AG04449 (cell line): ENCODE measurements at places on chromosomes 1 and 21.

GRCh38 chr1:55974714-55975441 is 604.5 kb downstream of the PLPP3 start:
- peak; percentile 46 for DNase-seq

DNA sequence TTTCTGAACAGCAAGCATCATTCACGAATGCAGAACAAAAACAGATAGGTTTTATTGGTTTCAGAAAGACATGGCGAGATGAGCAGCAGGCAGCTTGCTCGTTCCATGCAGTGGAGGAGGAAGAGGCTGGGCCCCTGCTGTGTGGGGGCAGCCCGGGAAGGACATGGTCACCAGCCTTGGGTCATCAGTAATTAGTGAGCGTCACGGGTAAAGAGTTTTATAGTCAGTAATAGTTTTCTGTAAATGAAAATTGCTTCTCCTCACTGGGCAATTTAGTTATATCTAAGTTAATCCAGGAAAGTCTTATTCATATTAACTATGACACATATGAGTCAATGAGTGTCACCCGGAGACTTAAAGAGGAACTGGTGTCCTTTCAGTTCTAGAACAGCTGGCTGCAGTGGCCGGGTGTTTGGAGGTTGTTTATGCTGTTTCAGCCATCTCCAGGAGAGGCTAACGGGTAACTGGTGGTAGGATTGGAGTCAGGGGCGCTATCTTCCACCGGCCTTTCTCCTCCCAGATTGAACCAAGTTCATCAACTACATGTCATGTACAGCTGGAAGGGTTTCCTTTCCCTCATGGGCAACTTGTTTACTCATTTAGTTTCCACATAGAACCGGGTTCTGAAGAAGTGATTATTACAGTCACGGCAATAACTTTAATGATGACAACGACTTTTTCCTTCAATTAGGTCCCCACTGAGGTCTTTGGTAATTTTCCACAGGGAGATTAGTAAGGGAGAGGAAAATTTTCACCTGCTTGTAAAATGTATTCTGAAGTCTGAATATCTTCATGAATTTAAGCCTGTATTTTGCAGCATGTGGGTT is 34.6 kb upstream of the SLC45A1 start:
- DNase-seq, result no peak

- no peak for DNase-seq
These were observed 107.7 kb downstream of the MAB21L3 start for GRCh38 chr1:116218922-116219321.

DNA sequence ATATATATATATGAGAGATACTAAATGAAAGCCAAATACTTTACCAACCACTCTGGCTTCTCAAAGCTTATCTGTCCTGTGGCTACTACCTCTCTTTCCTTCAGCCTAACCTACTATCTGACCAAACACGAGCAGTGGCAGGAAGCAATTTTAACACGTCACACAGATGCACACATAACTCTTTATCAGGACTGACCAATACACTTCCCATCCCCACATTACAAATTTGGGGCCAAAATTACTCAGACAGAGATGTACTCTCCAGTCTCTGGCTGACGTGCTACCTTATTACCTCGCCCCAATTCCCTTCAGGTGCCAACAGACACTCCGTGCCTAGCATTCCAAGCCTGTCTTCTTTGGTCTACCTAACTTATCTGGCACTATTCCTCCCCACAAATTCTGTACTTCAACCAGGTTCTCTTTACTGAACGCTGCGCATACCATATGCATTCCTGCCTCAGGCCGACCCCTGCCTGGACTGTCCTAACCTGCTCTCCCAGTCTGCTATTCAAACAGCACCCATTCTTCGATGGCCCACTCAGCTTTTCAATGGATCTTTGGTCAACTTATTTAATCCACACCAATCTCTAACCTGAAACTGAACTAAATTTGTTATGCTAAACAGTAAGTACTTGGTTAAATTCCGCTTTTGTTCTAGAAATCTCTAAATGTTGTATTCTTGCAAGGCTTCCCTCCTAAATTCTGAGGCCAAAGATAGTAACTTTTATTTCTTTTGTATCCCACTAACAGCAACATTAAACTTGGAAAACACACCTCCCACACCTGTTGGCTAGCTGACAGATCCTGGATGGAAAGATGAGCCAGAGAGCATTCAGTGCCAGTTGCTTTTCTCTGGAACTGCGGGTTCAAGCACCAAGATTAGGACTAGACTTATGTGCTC is 27.9 kb downstream of the RERE start:
- no peak for DNase-seq

DNA sequence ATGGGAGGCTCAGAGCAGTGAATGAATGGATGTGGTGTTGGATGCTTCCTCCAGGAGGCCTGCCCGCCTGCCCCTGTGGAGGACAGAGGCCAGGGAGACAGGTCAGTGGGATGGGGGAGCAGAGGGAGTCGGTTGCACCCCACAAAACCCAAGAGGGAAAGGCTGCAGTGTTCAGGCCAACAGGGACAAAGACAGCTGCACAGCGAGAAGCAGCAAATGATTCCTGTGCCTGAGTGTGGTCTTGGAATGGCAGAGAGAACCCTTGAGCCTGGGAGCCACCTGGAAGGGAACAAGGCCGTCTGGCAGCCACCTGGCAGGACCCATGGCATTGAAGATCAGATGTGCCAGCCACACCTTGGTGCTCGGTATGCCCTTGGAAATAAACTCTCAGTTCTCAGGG is 8.1 kb downstream of the TFF3 start:
- no peak for DNase-seq

- DNase-seq, result no peak
These were observed 125.0 kb downstream of the GPR52 start for GRCh38 chr1:174572771-174573170.

DNA sequence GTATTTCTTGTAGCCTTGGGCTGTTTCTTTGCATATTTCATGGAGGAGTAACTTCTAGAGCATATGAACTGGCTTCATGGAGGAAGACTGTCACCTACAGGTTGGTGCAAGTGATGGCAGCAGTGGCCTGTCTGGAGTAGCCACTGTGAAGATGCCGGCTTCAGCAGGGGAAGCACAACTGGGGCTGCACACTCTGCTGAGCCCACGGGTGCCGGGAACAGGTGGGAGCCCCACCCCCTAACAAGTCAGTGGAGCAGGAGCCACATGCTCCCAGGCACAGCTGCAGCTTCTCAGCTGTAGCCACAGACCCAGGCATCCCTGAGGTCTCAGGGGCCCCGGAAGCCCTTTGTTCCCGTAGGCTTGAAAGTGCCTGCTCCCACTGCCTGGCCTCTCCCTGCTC is 43.2 kb upstream of the C1orf185 start:
- no peak for DNase-seq

GRCh38 chr1:22222723-22223122 is 79.8 kb upstream of the WNT4 start:
- DNase-seq, result no peak

- DNase-seq, result no peak
These were observed 2.1 kb downstream of the GALNT2 start for GRCh38 chr1:230068952-230069684.

GRCh38 chr1:63958556-63958955 is 184.7 kb downstream of the ROR1 start:
- DNase-seq, result no peak

DNA sequence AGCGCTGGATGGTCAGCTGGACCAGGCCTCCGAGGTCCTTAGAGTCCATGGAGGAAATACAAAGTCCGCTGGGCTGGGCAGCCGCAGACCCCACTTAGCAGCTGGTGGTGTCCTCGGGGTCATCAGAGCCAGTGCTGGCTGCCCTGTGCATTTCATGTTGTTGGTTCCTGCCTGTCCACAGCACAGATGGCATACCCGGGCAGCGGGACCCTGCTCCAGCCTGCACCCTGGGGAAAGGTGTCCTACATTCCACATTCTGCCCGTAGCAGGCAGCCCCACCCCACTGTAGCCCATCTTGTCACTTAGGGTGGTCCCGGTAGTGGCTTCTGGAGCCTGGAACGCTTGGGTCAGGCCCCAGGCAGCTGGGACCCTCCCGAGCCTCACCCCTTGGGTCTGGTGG is 19.8 kb downstream of the PRKCZ start:
- DNase-seq, result no peak

- no peak for DNase-seq
These were observed 29.8 kb downstream of the GPA33 start for GRCh38 chr1:167060141-167061072.

- DNase-seq, result no peak
These were observed 67.2 kb upstream of the SCAF4 start for GRCh38 chr21:31798842-31799704.

GRCh38 chr1:233714631-233715217 is 100.8 kb downstream of the KCNK1 start:
- DNase-seq, result no peak

DNA sequence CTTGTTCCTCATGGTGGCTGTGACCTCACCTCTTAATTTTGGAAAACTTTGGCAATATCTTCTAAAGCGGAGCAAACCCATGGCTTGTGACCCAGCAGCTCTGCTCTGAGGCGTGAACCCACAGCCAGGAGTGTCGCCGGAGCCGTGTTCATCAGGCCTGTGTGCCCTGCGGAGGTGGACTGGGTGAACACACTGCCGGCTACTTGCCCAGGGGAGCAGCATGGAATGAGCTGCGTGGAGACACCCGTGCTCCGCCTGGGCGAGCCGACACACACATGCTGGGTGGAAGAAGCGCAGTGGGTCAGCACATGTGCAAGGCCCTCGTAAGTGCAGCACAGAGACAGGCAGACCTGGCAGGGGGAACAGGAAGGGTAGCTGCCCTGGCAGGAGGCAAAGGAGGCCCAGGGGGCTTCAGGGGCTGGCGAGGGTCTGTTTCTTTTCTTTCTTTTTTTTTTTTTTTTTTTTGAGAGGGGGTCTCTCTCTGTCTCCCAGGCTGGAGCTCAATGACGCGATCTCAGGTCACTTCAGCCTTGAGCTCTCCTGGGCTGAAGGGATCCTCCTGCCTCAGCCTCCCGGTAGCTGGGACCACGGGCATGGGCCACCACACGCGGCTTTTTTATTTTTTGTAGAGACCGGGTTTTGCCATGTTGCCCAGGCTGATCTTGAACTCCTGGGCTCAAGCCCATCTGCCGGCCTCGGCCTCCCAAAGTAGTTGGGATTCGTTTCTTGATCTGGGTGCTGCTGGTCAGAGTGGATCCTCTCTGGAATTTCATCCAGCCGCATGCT is 41.8 kb downstream of the AGPAT3 start:
- no peak for DNase-seq

GRCh38 chr1:225318706-225319575 is 108.9 kb downstream of the LBR start:
- no peak for DNase-seq

DNA sequence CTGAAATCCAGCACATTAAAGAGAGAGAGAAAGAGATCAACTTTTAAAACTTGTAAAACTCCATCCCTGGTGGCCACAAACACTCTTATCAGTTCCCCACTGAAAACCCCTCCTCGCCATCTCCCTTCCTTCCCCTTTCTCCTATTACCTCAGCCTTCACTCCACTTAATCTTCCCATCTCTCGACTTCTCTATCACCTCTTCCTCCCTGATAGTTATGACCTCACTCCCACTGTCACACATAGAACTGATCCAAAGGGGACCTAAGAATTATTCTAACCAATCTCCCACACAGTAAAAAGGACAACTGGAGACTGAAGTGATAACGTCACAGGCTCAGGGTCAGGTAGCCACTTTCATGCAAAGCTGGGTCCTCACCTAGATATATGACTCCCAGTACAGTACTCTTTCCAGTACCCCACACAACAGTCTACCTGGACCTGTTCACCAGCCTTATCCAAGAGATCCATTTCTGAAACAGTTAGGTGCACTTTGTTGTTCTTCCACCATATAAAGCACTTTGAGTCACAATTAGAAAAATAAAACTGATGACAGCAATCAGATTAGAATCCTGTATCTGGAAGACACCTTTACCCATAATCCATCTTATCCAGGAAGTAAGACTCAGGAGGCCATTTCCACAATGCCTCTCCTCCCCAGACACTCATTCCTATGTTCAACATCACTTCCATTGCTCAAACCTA is 324.8 kb downstream of the SMYD3 start:
- no peak for DNase-seq

DNA sequence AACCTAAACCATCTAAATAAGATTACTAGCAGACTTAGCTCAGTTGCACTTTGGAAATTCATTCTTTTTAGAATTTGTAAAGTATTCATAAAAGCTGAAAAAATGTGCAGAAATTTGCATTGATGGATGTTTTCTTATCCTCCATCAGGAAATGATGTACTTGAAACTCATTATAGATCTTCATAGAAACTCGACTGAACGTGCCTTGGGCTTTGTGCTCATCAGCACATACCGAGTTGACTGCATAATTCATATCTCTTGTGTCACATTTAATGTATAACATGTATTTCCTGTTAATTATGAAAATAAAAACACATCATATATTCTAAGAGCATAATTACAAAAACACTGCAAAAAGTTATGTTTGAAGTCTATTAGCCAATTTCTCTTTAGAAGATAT is 290.9 kb upstream of the NR5A2 start:
- no peak for DNase-seq

DNA sequence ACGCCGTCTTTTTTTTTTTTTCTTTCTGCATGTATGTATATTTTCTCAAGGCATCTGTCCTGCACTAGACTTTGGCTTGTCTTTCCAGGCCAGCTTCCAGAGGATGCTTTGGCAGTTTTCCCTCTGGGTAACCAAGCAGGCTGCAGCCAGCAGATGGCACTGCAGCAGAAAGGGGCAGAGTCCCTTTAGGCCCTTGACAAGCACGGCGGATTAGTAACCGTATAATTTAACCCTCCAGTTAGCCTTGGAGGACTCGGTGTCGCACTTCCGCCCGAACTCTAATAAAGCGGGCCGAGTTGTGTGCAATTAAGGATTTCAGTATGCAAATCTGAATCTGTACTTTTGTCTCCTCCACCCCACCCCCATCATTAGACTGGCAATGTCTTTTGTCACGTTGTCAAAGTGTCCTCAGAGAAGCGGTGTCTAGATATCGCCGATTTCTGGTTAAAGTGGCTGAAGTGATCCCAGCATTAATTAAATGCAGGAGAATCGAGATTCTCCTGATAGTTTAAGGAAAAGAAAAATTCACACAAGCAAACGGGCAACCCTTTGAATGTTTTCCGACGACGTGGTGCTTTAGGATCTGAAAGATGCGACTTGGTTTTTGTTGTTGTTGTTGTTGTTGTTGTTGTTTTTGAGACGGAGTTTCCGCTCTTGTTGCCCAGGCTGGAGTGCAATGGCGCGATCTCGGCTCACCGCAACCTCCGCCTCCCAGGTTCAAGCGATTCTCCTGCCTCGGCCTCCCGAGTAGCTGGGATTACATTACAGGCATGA is 1.1 kb upstream of the TMEM167B start:
- DNase-seq, result no peak

DNA sequence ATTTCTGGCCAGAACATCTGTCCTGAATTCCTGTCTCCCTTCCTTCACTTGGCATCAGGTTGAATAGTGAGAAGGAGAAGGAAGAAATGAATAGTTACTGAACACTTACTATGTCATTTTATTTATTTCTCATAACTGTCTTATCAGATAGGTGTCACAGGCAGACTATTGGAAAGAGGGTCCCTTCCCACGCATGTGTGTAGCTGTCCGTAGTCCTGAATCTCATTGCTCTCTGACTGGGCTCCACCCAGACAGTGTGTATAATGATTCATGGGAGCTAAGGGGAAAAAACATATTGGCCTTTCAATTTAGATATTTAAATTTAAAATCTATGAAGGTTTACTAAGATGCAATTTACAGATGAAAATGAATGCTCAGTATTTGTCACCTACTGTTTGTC is 86.1 kb downstream of the OMA1 start:
- no peak for DNase-seq

- no peak for DNase-seq
These were observed 127.1 kb upstream of the PKN2 start for GRCh38 chr1:88557014-88557413.
